ENCODE measurements at places on chromosomes 3 and 15.

DNA sequence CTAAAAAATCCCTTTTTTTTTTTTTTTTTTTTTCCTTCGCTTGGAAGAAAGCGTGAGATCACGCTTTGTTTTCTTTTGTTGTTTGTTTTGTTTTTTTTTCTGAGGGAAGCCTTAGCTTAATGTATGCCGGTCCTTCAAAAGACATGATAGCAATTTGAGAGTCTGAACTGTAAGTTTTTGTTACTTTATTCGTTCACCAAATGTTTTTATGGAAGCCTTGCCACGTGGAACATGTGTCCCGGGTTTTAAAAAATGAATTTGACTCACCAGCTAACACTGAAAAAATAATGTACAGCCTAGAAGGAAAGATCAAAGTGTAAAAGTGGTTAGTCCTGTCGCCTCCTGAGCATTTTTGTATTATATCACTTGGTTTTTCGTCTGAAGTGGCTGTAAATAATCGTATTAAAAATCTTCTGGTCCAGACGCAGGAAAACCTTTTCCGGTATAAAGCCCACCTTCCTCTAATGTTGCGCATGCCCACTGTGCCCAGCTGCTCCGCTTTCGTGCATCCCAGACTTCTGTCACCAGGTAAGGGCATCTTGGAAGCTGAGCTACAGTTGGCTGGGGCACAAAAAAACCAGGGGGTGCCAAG, 795 bp upstream of the MYNN start:
- peak; percentile 26 for DNase-seq

- peak; percentile 37 for DNase-seq
Observed at GRCh38 chr3:53821631-53822121, 24.5 kb downstream of the CHDH start.

- DNase-seq = no peak
Observed at GRCh38 chr3:79368403-79368802, 399.4 kb downstream of the ROBO1 start.

DNA sequence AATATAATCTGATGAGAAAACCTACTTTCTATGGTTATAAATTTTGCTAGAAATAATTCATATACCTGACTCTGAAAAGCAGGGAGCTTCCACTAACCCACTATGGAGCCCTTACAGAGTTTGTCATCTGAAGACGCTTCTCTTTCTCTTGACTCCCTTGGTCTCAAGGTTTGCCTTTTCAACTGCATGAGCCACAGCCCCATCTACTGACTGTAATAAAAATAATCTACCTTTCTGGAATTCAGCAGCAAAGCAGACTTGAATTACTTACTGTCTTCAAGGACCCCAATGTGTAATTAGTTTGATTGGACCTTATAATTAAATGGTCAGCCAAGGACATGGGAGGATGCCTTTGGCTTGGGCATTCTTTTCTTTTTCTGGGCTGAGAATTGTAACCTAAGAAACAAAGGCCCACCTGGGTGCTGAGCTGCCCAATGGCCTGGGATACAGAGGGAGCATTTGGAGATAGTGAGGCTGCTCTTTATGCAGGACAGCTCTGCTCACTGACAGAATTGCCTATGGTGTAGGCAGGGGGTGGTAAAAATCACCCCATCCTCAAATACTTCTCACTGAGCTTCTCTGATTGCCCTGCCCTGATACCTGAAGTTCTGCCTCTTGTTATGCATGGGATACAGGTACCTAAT, 178.6 kb upstream of the TRIM42 start:
- no peak for DNase-seq

GRCh38 chr3:100682854-100683760, 26.2 kb upstream of the TFG start:
- no peak for DNase-seq

GRCh38 chr3:154102225-154102624, 19.0 kb upstream of the ARHGEF26 start:
- no peak for DNase-seq

GRCh38 chr3:8254489-8254888, 247.1 kb upstream of the LMCD1 start:
- no peak for DNase-seq

GRCh38 chr15:68704496-68705021, 116.1 kb downstream of the ANP32A start:
- no peak for DNase-seq

DNA sequence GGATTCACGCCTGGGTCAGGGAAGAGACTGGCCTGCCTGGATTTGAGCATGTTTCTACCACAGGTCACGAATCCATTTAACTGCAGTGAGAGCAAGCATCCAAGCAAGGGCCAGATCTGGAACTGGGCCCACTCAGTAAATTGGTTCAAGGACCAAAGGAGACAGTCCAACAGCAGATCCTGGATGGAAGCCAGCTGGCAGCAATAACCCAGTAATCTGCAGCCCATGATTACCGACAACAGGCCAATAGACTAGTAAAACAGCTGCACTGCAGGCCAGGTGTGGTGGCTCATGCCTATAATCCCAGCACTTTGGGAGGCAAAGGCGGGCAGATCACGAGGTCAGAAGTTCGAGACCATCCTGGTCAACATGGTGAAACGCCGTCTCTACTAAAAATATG, 11.8 kb downstream of the SAMD7 start:
- DNase-seq = no peak

GRCh38 chr15:42707873-42708544, 28.9 kb downstream of the CDAN1 start:
- no peak for DNase-seq

Data from H54 (cell line).